ENCODE measurements at places on chromosomes 1 and 21.

DNA sequence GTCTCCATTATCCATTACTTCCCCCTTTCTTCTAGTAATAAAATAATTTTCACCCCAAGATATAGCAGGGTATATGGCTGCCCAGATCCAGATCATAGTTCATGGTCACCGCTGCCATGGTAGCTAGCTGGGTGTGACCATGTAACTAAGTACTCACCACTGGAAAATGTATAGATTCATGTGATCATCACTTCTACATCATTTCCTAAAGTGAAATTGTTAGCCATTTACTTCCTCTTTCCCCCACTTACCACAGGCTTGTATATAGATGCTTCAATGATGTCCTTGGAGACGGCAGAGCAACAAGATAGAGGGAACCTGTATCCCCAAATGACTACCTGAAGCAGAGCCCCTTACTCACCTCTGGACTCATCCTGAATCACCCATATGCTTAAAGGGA lies 22.7 kb upstream of the EYA3 start:
- no peaks in the 10 kb centered on the region for H3K27me3 ChIP-seq
- H3K27ac ChIP-seq: no peak overlapping the region
- H3K4me1 ChIP-seq: peaks cover 37% of the 10 kb centered on the region
- H3K4me3 ChIP-seq: no peak overlapping the region
- H3K36me3 ChIP-seq: no peaks in the 10 kb centered on the region
- no peak for DNase-seq

GRCh38 chr1:6052543-6053205 lies 7.0 kb downstream of the KCNAB2 start:
- H3K36me3 ChIP-seq: peaks cover 41% of the 10 kb centered on the region
- H3K4me1 ChIP-seq: peaks cover 8% of the 10 kb centered on the region
- H3K27me3 ChIP-seq: no peaks in the 10 kb centered on the region

- no peak overlapping the region for H3K27ac ChIP-seq
- no peaks in the 10 kb centered on the region for H3K36me3 ChIP-seq
- H3K27me3 ChIP-seq: no peaks in the 10 kb centered on the region
- H3K4me1 ChIP-seq: no peaks in the 10 kb centered on the region
These were observed 132.1 kb downstream of the PLA2G4A start for GRCh38 chr1:186960861-186961260.

GRCh38 chr1:231045286-231045685 lies 5.2 kb upstream of the FAM89A start:
- DNase-seq: no peak
- H3K4me3 ChIP-seq: no peak overlapping the region
- H3K36me3 ChIP-seq: no peaks in the 10 kb centered on the region
- H3K27me3 ChIP-seq: peaks cover 17% of the 10 kb centered on the region
- H3K27ac ChIP-seq: no peak overlapping the region
- H3K4me1 ChIP-seq: peaks cover 7% of the 10 kb centered on the region

DNA sequence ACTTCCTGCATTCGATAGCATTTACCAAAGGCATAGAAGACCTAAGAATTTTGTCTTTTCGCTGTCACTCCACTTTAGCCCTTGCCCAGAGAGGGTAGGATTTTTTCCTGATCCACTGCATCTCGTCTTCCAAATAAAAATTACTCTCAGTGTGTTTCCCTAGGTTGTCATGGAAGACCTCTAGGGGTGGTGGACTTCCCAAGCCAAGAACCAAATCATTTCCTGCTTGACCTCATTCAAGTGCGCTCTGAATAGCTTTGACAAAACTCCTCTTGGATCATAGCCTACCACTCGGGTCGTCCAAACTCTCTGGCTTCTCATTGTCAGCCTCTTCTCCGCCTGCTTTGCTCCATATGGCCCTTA lies 431 bp upstream of the C1orf52 start:
- no peak for DNase-seq
- H3K27ac ChIP-seq: no peak overlapping the region
- H3K4me1 ChIP-seq: peaks cover 33% of the 10 kb centered on the region
- peak overlapping the region; percentile 95 for H3K4me3 ChIP-seq
- H3K36me3 ChIP-seq: peaks cover 42% of the 10 kb centered on the region
- no peaks in the 10 kb centered on the region for H3K27me3 ChIP-seq

GRCh38 chr1:151213560-151213959 lies 15.2 kb downstream of the PIP5K1A start:
- no peak overlapping the region for H3K27ac ChIP-seq
- no peak overlapping the region for H3K4me3 ChIP-seq
- no peaks in the 10 kb centered on the region for H3K27me3 ChIP-seq
- DNase-seq: no peak
- peaks cover 27% of the 10 kb centered on the region for H3K4me1 ChIP-seq

- no peak for DNase-seq
- no peak overlapping the region for H3K4me3 ChIP-seq
- no peaks in the 10 kb centered on the region for H3K36me3 ChIP-seq
- H3K27me3 ChIP-seq: no peaks in the 10 kb centered on the region
These were observed 148.0 kb upstream of the C1orf174 start for GRCh38 chr1:4048076-4048475.

- no peak overlapping the region for H3K27ac ChIP-seq
- H3K27me3 ChIP-seq: no peaks in the 10 kb centered on the region
- no peak overlapping the region for H3K4me3 ChIP-seq
These were observed 534.5 kb downstream of the USP25 start for GRCh38 chr21:16264319-16264718.

DNA sequence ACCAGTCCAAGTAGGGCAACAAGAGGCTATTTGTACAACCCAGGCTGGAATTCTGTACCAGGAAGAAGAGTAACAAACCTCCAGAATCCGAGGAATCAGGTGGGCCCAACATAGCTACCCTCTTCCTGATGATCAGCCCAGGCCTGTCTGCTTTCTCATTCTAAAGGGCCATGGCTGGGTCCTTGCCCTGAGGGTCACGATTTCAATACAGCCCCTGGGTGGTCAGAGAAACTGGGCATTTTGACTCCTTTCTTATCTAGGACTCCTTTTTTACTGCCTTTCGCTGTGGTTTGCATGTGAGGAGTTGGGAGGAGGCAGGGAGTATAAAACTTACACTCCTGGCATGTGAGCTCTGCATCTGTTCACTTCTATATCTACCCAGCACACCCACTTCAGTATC lies 164.9 kb upstream of the COA6 start:
- DNase-seq: no peak
- H3K27me3 ChIP-seq: no peaks in the 10 kb centered on the region
- peaks cover 6% of the 10 kb centered on the region for H3K4me1 ChIP-seq
- no peaks in the 10 kb centered on the region for H3K36me3 ChIP-seq
- H3K27ac ChIP-seq: no peak overlapping the region

GRCh38 chr1:25922971-25923552 lies 16.8 kb upstream of the STMN1 start:
- peaks cover 9% of the 10 kb centered on the region for H3K27me3 ChIP-seq
- no peaks in the 10 kb centered on the region for H3K36me3 ChIP-seq
- no peak overlapping the region for H3K27ac ChIP-seq
- DNase-seq: peak; percentile 35
- H3K4me1 ChIP-seq: peaks cover 28% of the 10 kb centered on the region

- DNase-seq: no peak
- H3K4me1 ChIP-seq: peaks cover 10% of the 10 kb centered on the region
- H3K27me3 ChIP-seq: peaks cover 7% of the 10 kb centered on the region
- no peak overlapping the region for H3K4me3 ChIP-seq
These were observed 13.4 kb downstream of the FCRL4 start for GRCh38 chr1:157584503-157584902.

DNA sequence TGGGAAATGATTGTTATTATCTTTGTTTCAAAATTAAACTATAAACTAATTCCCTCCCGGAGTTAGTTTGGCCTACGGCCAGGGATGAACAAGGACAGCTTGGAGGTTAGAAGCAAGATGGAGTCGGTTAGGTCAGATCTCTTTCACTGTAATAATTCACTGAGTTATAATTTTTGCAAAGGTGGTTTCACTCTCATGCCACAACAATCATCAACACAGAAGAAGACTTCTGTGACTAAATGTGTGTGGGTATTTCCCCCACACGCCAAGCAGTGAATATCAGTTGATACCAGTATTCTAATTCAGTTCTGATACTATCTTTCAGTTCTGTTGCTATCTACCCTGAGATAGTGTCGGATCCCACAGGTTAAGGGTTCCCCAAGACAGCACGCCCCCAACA lies 215.1 kb downstream of the S1PR1 start:
- H3K27me3 ChIP-seq: peaks cover 10% of the 10 kb centered on the region
- peak; percentile 14 for DNase-seq
- no peak overlapping the region for H3K4me3 ChIP-seq
- H3K27ac ChIP-seq: no peak overlapping the region
- no peaks in the 10 kb centered on the region for H3K36me3 ChIP-seq

DNA sequence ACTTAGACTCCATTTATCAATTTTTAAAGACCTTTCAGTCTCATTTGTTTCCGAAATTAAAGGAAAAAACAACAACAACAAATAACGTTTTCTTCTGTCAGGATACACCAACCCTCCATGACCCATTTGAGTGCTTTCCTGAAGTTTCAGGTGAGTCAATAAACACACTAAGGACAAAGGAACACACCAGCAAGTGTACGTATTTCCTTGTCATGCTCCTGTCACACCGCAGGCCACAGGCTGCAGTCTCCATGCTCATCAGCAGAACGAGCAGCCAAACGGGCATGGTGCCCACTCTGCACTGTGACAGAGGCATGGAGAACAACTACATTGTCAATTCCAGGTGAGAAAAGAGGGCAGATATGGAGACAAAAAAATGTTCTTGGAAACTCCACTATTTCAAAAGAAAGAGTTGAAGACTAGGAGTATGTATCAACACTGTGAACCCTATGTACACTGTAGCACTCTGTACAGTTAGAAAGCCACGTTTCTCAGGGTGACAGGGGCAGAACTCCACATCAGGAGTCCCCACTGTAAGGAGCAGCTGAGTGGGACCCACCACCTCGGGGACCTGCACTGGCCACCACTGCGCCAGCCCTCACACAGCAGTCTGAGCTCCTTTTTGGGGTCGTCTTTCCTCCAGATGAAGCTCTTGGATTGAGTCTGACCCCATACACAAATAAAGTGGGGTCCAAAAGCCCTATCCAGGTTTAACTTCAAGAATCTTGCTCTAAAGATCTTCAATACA lies 2.6 kb downstream of the PTTG1IP start:
- H3K4me1 ChIP-seq: peaks cover 85% of the 10 kb centered on the region
- H3K36me3 ChIP-seq: peaks cover 8% of the 10 kb centered on the region
- peak overlapping the region; percentile 69 for H3K27ac ChIP-seq
- H3K4me3 ChIP-seq: peak overlapping the region; percentile 87
- H3K27me3 ChIP-seq: peaks cover 2% of the 10 kb centered on the region

DNA sequence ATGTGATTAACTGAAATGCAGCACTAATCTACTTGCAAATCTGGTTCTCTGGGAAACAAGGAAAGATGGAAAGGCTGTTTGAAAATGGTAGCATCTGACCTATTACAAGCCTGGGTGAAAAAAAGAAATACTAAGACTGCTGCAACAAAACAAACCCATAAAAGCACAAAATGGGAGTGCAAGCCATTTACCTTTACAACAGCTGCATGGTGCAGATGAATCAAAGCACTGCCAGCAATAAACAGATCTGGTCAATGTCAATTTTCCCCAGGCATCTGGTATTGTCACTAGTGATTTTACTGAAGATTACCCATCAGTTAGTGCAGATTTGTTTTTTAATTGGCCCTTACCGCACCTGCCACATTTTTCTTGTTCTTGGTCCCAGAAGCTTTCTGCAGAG lies 1341.7 kb downstream of the PLA2G4A start:
- no peak overlapping the region for H3K4me3 ChIP-seq
- no peaks in the 10 kb centered on the region for H3K4me1 ChIP-seq
- H3K36me3 ChIP-seq: no peaks in the 10 kb centered on the region

DNA sequence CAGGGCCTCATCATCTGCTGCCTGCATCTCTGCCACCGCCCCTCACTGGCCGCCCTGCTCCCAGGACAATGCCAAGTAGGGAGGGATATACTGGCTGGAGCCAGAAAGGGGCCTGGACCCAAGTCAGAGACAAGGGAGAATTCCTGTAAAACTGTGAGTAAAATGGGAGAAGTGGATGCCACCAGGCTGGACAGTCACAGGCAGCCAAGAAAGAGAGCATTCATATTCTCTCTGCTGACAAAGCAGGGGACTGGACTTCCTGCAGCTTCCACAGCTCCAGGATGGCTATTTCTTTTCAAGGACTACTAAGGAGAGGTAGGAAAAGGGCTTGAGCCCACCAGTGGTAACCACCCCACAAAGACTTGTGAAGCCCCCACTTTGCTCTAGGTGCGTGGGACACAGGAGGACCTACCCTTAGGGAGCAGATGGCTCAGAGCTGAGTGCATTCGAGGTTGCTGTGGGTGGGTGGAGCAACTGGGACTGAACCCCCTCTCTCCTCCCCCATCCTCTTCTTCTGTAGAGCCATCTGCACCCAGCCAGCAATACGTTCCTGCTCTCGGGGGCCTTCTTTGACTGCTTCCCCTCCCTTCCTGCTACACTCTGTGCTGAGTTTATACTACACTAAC lies 57.5 kb downstream of the GLIS1 start:
- no peak for DNase-seq
- peaks cover 6% of the 10 kb centered on the region for H3K4me1 ChIP-seq
- H3K27me3 ChIP-seq: peaks cover 3% of the 10 kb centered on the region
- no peaks in the 10 kb centered on the region for H3K36me3 ChIP-seq
- H3K4me3 ChIP-seq: no peak overlapping the region
- no peak overlapping the region for H3K27ac ChIP-seq

DNA sequence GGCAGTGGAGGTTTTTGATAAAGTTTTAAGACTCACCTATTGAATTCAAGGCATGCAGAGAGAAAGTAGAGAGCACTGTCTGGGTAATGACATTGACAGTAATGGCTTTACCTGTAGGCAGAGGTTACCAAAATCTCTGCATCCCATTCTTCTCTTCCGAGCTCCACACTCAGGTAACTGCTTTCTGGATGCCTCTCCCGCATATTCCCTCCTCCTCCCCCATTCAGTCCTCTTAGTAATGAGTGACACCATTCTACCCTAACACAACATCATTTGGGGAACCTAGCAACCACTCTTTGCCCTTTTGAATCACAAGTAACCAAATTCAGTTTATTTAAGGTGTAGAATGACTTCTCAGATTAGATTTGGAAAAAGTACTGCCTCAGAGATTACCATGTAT lies 56.5 kb downstream of the DYRK1A start:
- peaks cover 65% of the 10 kb centered on the region for H3K4me1 ChIP-seq
- no peak overlapping the region for H3K4me3 ChIP-seq
- DNase-seq: no peak
- H3K27ac ChIP-seq: no peak overlapping the region
- H3K27me3 ChIP-seq: no peaks in the 10 kb centered on the region

- peaks cover 2% of the 10 kb centered on the region for H3K4me1 ChIP-seq
- no peak overlapping the region for H3K27ac ChIP-seq
- H3K4me3 ChIP-seq: no peak overlapping the region
- H3K36me3 ChIP-seq: peaks cover 6% of the 10 kb centered on the region
- no peaks in the 10 kb centered on the region for H3K27me3 ChIP-seq
These were observed 569.0 kb downstream of the DPYD start for GRCh38 chr1:97351846-97352245.

DNA sequence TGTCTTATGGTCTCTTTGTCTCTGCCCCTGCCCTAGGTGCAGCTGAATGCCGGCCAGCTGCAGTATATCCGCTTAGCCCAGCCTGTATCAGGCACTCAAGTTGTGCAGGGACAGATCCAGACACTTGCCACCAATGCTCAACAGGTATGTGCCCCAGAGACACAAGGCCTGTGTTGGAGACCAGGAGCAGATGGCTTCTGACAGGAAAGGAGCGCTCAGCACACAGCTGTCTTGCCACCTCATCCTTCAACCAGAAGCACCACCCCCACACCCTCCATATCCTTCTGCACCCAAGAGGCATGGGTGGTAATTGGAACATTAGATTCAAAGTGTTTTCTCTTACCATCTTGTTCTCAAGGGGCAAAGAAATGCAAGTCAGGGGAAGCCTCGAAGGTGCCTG lies 17.0 kb upstream of the KCNQ4 start:
- H3K4me1 ChIP-seq: peaks cover 34% of the 10 kb centered on the region
- no peak overlapping the region for H3K4me3 ChIP-seq
- H3K27ac ChIP-seq: no peak overlapping the region
- DNase-seq: no peak
- peaks cover 49% of the 10 kb centered on the region for H3K36me3 ChIP-seq
